ENCODE measurements at places on chromosomes 2 and 18.

DNA sequence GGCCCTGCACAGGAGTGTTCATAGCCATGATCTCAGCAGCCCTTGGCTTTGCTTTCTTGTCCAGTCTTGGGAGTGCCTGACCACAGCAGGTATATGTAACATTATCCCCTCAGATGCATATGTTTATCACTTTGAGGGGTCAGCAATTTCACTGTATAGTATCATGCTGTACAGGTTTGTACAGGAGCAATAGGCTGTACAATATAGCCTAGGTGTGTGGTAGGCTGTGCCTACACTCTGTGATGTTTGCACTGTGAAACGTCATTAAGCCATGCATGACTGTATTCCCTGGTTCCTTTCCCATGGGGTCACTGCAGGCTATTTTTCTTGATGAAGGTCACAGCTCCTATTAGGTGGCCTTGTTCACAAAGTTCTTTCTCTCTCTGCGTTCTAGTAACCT is 4.7 kb upstream of the IL36G start:
- DNase-seq: peak; percentile 9

GRCh38 chr2:224952936-224953657 is 89.2 kb downstream of the DOCK10 start:
- DNase-seq: no peak

DNA sequence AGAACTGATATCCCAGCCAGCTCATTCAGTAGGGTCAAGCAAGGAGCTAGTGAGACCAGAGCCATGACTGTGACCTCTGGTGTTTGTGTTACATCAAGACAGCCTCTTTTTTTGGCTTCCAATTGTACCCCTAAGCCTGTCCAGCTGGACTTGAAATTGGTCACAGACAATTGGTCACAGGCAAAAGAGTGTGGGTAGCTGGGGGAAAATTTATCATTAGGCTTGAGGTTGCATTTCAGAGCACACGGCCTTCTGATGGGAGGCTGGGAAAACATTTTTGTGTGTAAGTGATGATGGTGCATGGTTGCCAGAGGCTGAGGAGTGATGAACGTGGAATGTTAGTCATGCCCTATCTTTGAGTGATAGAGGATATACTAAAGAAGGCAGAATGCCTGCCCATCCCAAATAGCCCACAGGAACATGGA is 285.1 kb upstream of the SLC14A2 start:
- peak; percentile 40 for DNase-seq

DNA sequence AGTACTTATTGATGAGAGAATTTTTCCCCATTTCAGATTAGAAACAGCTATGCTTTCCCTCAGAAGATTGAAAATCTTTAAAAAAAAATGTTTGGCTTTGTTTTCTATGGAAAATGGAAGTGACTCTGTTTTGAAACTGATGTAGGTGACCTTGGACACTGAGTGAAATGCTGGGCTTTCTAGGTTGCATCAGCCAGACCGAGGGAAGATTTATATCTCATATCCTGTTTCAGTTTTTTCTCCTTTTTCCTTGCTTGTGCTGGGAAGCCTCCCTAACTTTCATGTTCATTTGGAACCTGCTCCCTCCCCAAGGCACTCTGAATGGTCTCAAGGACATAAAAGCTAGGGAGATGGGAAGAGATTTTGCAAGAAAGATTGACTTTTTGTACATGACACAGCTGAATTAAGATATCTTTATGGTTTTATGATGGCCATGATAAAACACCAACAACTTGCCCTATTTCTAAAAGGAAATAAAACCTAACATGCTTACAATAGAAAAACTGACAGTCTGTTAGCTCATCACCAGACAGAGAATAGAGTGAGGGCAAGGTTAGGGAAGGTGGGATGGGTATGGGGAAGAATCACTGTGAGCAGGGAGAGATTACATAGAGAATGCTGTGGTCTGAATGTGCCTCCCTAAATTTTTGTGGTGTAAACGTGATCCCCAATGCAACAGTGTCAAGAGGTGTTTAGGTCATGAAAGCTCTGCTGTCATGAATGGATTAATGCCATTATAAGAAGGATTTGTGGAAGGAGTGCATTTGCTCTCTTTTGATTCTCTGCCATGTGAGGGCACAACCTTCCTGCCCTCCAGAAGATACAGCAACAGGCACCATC is 249.7 kb downstream of the TPGS2 start:
- DNase-seq: no peak

- no peak for DNase-seq
Observed at GRCh38 chr18:31581498-31582197, 10.0 kb upstream of the TTR start.

DNA sequence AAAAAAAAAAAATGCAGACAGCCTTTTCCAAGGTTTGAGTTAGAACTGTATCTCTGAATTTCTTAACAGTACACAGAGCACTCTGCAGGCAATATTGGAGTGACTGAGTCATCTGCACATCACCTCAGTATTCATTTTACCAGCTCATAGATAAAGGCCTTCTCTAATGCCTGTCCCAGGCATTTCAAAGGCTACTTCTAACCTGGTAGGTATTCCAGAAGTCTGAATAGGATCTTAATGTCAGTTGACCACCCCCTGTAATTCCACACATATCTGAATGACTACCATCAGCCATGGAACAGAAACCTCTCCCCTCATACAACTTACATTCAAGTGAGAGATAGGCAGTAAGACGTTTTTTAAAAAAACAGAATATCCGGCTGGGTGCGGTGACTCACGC is 9.0 kb downstream of the METTL21A start:
- no peak for DNase-seq

DNA sequence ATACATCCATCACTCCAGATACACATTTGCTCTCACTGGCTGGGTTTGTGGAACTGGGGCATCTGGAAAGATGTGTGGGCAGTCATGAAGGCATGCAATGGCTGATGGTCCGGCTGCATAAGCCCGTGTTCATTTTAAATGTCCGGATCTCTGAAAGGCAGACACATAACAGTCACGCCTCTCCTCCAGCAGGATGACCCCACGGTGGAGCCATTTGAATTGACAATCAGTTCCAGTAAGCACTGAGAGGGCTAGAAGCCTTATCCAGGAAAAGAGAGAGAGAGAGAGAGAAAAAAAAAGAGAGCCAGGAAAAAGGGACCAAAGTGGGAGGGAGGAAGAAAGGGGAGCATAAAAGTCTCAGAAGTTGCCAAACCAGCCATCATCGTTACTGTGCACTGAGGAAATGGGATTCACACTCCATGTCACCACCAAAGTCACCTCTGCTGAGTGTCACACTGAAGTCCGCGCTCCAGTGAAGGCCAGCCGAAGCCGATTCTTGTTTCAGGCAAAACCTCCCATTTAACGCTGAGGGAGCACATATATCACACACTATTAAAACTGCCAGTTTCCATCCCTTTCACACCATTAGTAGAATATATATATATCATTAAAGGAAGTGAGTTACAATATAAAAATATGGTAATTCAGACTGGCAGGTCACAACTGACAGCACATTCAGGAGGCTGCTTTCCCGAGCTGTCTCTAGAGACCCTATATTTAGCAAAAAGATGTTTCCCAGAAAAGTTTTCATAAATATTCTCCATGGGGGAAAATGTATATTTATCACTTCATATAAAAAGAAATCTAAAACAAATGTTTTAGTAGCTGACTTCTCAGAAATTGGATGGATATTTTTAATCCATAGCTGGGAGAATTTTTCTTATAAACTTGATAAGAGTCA is 142.0 kb downstream of the ACTR3 start:
- peak; percentile 22 for DNase-seq

DNA sequence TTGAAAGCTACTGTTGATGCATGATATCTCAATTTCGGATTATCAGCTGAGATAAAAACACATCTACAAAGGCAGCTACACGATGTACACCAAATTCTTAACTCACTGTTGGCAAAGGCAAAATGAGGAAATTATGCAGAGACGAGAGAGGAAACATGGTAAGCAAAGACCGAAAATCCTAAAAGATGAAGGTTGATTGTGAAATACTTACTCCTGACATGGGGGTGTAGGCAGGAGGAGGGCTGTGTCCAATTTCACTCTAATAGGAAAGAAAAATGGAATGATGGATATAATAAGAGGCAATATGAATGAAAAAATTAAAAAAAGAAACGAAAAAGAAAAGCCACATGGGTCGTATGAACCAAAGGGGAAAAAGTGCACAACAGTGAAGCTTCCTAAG is 831.3 kb downstream of the CPS1 start:
- DNase-seq: no peak

DNA sequence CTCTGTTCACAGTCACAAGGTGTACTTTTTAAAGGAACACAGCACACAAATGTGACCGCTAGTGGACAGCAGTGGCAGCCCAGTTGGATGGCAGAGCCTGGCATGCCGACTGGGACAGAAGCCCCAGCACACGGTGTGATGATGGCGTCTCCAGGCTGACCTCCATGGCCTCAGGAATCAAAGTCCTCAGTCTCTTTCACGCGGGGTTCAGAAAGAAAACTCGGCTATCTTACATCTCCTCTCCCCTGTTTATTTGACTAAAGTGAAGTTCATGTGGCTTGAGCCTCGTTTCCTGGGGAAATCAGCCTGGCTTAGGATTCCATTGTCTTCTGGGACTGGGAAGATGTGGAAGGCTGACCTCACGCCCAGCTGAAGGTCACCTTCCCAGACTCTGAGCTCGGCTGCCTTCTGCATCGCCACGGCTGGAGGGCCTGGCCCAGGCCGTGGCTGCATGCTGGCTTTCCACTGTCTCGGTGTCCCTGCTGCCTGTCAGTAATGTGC is 56.1 kb downstream of the ASAP2 start:
- no peak for DNase-seq

- DNase-seq: no peak
Observed at GRCh38 chr2:137420744-137421143, 543.5 kb upstream of the HNMT start.

- no peak for DNase-seq
Observed at GRCh38 chr18:77267969-77268368, 18.3 kb downstream of the GALR1 start.

GRCh38 chr18:13983506-13983905 is 68.2 kb upstream of the MC2R start:
- no peak for DNase-seq

DNA sequence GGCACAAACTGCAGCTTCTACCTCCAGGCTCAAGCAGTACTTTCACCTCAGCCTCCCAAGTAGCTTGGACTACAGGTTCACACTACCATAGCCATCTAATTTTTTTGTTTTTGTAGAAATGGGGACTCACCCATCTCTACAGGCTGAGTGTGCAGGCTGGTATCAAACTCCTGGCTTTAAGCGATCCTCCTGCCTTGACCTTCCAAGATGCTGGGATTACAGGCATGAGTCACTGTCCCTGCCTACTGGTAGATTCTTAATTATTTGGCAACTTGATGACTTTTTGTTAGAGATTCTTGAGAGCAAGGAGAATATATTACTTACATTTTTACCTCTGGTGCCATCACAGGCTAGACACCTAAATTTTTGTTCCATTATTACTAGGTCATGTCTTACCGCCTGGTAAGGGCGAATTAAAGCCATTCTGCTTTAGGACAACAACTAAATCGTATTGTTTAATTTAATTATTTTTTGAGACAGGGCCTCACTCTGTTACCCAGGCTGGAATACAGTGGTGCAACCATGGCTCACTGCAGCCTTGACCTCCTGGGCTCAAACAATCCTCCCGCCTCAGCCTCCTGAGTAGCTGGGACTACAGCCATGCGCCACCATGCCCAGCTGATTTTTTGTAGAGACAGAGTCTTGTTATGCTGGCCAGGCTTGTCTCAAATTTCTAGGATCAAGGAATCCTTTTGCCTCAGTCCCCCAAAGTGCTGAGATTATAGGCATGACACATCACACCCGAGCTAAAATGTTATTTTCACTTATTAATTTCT is 15.7 kb downstream of the DYNC1I2 start:
- no peak for DNase-seq

GRCh38 chr2:234640657-234641056 is 143.8 kb upstream of the ARL4C start:
- no peak for DNase-seq

DNA sequence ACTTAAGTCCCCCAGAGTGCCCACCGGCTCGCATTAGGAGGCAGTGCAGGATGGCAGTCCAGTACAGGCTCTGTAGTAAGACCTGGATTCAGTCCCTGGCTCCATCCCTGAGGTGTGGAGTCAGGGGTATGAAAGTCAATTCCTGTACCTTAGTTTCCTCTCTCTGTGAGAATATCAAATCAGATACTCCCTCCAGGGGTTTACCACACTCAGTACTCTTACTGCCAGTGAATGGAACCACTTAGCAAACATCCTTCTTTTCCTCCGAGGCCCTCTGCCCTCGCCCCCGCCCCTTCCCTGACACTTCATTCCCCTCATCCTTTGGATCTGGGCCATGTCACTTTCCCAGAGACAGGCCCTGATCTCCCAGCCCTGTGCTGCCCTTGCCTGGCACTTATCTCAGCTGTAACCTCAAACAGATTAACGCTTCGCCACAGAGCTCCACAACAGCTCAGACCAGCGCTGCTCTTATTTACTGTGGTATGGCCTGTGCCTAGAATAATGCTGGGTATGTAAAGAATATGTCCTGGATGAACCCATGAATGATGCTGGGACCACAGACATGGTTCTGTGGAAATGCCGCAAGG is 159.0 kb upstream of the TMEM200C start:
- DNase-seq: no peak

Measured in kidney (tissue), 22 donors.